ENCODE measurements at places on chromosomes 5 and 9.
A peak's percentile ranks its signal among the peaks of the same experiment; 100 is the strongest.

GRCh38 chr9:87671925-87672324 is 54.0 kb upstream of the CTSL start:
- no peak for DNase-seq

GRCh38 chr5:107977550-107978071 is 306.9 kb upstream of the EFNA5 start:
- DNase-seq: no peak

- DNase-seq: peak; percentile 90
Measured at GRCh38 chr9:34185778-34186551, 7.1 kb downstream of the UBAP1 start.

GRCh38 chr9:136326761-136327303 is 507 bp upstream of the GPSM1 start:
- DNase-seq: no peak

DNA sequence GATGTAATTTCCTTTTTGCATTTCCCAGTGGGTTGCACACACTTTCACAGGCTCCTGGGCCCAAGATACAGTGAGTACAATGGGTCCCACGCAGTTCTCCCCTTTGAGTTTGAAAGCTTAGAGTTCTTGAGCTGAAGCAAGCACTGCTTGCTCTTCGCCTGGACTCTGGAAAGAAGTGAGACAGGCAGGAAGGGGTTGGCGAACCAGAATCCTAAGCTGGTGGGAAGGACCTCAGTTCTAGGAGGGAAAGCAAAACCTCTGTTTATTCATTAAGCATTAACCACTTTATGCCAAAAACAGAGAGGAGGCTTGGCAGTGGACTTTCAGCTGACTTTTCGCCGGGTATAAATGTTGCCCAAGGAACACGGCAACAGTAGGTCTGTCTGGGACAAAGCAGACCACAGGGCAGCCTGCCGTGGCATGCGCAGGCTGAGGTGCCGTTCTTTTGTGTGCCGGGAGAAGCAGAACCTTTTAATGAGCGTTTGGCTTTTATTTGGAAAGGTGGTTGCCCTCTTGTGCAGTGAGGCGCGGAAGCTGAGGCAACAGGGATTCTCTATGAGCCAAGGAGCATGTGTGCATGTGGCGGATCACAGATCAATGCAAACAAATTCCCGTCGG is 239.9 kb upstream of the PANK3 start:
- no peak for DNase-seq

GRCh38 chr9:136132512-136133050 is 13.9 kb upstream of the TMEM250 start:
- DNase-seq: no peak

DNA sequence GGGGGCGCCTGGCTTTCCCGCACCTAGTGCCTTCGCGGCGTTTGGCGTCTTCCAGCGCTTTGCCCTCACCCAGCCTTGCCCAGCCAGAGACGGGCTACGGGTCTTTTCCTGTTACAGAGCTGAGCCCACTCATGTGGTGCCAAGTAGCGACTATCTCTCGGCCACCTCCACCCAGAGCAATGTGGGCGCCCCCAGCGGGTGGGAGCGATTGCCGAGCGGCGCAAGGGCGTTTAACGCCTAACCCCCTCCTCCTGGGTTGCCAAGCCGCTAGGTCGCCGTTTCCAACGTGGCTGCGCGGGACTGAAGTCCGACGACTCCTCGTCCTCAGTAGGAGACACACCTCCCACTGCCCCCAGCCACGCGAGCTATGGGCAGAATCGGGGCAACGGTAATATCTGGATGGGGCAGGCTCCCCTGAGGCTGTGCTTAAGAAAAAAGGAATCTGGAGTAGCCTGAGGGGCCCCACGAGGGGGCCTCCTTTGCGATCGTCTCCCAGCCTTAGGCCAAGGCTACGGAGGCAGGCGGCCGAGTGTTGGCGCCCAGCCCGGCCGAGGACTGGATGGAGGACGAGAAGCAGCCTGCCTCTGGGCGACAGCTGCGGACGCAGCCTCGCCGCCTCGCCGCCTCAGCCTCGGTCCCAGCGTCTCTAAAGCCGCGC is 5.8 kb downstream of the TLX3 start:
- DNase-seq: no peak

DNA sequence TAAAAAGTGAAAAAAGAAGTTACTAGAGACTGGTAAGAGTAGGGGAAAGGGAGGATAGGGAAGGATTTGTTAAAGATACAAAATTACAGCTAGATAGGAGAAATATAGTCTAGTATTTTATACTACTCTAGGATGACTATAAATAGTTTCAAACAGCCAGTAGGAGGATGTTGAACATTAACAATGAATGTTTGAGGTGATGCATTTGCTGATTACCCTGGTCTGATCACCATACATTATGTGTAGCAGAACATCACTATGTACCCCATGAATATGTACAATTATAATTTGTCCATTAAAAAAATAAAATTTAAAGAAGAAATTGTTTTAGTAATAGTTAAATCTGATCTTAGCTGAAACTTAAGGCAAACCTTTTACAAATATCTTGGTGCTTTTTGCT is 302.6 kb downstream of the ARHGAP26 start:
- no peak for DNase-seq

DNA sequence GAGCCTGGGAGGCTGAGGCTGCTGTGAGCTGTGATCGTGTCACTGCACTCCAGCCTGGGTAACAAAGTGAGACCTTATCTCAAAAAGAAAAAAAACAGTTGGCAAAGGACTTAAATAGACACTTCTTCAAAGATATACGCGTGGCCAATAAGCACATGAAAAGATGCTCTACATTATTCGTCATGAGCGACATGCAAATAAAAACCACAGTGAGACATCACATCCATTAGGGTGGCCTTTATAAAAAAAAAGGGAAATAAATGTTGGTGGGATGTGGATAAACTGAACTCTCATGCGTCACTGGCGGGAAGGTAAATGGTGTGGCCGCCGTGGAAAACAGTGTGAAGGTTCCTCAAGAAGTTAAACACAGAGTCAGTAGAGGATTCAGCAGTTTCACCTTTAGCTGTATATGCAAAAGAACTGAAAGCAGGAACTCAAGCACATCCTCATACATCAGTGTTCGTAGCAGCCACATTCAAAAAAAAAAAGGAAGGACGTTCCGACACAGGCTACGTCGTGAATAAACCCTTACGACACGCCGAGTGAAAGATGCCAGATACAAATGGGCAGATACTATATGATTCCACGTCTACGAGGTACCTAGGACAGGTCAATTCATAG is 24.5 kb upstream of the NRARP start:
- no peak for DNase-seq

GRCh38 chr5:68444048-68444447 is 228.5 kb downstream of the PIK3R1 start:
- DNase-seq: no peak

GRCh38 chr5:117302473-117302872 is 727.9 kb upstream of the SEMA6A start:
- DNase-seq: no peak

DNA sequence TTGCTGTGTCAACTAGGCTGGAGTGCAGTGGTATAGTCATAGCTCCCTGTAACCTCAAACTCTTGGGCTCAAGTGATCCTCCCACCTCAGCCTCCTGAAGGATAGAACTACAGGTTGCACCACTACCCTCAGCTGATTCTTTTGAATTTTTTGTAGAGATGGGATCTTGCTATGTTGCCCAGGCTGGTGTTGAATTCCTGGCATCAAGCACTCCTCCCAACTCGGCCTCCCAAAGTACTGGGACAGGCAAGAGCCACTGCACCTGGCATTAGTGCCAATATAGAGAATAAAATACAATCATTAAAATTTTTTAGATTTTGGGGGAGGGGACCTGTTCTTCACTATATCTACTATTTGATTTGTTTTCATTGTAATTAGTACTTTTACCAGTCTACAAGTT is 15.4 kb downstream of the PPIP5K2 start:
- DNase-seq: no peak
